Activated T-helper 2 cell treated with anti-CD3 and anti-CD28 coated beads, Interferon-gamma antibody, Interleukin-2, Interleukin-4, amounts not matched to agents 10 μg/mL and 5 μg/mL and 100 μg/mL, durations not matched to agents 14 hours and 24 hours and 36 hours (primary cell): ENCODE measurements at places on chromosomes 1 and 21.

GRCh38 chr1:97989094-97989680, 68.4 kb upstream of the DPYD start:
- no peak overlapping the region for H3K27ac ChIP-seq
- H3K36me3 ChIP-seq: no peaks in the 10 kb centered on the region
- H3K27me3 ChIP-seq: peaks cover 22% of the 10 kb centered on the region

DNA sequence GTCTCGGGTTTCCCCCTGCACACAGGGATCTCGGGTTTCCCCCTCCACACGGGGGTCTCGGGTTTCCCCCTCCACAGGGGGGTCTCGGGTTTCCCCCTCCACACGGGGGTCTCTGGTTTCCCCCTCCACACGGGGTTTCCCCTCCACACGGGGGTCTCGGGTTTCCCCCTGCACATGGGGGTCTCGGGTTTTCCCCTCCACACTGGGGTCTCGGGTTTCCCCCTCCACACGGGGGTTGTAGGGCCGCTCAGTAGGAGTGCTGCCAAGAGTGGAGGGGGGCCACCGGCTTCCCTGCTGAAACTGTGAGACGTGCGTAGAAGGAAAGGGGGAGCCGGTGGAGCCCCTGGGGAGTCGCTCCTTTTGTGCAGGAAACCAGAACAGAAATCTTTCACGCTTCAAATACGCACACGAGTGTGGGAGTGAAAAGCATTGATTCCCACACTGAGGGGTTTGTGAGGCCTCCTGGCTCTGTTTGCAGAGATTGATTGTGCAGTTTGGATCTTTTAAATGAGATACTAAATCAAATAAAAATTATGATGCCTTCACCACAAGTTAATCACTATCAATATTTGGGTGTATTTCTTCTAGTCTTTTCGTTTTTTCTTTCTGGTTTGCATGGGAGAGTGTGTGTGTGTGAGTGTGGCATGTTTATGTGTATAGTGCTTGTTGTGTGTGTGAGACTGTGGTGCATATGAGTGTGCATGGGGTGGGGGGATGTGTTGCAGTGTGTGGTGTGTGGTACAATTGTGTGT, 54.3 kb upstream of the TRAPPC10 start:
- H3K4me3 ChIP-seq: no peak overlapping the region
- H3K27me3 ChIP-seq: no peaks in the 10 kb centered on the region
- peaks cover 33% of the 10 kb centered on the region for H3K36me3 ChIP-seq
- peaks cover 12% of the 10 kb centered on the region for H3K4me1 ChIP-seq

DNA sequence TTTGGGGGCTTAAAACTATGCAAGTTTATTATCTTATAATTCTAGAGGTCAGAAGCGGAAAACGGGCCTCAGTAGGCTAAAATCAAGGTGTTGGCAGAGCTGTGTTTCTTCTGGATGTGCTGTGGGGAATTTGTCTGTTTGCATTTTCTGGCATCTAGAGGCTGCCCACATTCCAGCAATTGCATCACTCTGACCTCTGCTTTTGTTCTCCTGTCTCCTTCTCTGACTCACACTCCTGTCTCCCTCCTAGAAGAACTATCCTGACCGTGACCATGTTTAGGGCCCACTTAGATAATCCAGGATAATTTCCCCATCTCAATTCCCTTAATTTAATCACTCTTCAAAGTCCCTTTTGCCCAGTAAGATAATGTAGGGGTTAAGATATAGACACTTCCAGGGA, 127.4 kb upstream of the DEPDC1 start:
- no peak overlapping the region for H3K27ac ChIP-seq
- H3K36me3 ChIP-seq: no peaks in the 10 kb centered on the region
- no peaks in the 10 kb centered on the region for H3K27me3 ChIP-seq
- H3K4me1 ChIP-seq: no peaks in the 10 kb centered on the region

DNA sequence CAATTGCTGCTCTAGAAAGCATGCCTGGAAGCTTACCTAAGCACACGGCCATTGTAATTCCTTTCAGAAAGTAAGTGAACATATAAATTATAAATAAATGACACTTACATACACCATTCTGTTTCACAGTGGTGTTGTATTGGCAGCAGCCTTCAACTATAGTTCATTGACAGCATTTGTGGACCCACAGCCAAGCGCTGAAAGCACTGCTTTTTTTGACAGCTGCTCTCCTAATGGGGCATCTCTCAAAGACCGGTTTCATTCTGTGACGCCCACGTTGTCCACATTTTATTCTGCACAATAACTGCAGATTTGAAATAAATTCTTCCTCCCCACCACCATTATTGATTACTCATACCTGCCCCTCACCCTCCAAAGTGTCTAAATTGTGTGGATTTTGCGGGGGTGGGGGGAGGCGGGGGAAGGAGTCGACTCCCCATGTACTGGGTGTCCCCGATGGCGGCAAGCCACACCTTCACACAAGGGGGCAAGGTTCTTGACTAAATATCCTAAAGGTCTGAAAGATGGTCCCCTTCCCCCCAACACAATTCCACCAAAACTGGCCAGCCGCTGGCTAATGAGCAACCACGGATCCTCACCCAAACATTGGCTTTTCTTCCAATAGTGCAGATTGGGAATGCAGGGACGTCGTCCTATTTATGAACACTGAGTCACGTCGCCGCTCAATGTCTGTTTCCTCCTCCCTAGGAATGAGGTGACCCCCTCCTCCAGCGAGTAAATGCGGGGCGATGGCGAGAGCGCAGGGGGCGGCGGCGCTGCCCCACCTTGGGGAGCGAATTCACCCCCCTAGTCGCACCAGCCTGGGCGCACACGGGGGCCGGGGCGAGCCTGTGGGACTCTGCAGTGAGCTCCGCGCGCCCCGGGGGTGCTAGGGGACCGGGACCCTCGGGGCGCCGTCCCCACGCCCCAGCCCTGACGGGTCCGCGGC, 960 bp downstream of the RCAN1 start:
- H3K36me3 ChIP-seq: no peaks in the 10 kb centered on the region
- no peak for DNase-seq
- peak overlapping the region; percentile 85 for H3K4me3 ChIP-seq
- H3K27me3 ChIP-seq: peaks cover 19% of the 10 kb centered on the region
- H3K27ac ChIP-seq: peak overlapping the region; percentile 13

GRCh38 chr1:89146721-89147120, 20.8 kb upstream of the GBP2 start:
- H3K27ac ChIP-seq: no peak overlapping the region
- H3K4me1 ChIP-seq: peaks cover 15% of the 10 kb centered on the region
- H3K36me3 ChIP-seq: no peaks in the 10 kb centered on the region
- H3K4me3 ChIP-seq: no peak overlapping the region
- no peak for DNase-seq
- peaks cover 6% of the 10 kb centered on the region for H3K27me3 ChIP-seq

DNA sequence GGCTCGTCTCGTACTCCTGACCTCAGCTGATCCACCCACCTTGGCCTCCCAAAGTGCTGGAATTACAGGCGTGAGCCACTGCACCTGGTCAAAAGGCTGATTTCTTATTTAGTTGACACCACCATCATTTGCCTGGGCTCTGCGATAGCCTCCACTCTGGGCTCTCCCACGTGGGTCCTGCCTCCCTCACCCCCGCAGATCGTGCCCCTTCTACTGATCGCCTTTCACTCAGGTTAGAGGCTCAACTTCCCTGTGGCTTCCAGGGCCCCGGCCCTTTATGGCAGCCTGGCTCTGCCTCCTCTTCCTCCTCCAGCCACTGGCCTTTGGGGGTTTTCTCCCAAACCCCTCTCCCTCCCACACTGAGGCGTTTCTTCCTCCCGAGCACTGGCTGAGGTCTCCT, 2.5 kb upstream of the MFAP2 start:
- H3K4me1 ChIP-seq: no peaks in the 10 kb centered on the region
- no peak overlapping the region for H3K4me3 ChIP-seq
- H3K27ac ChIP-seq: no peak overlapping the region
- DNase-seq: no peak
- peaks cover 3% of the 10 kb centered on the region for H3K36me3 ChIP-seq

- no peaks in the 10 kb centered on the region for H3K4me1 ChIP-seq
- H3K27me3 ChIP-seq: no peaks in the 10 kb centered on the region
- DNase-seq: no peak
- H3K36me3 ChIP-seq: no peaks in the 10 kb centered on the region
- H3K4me3 ChIP-seq: no peak overlapping the region
Observed at GRCh38 chr1:194161591-194161990, 975.2 kb upstream of the B3GALT2 start.

DNA sequence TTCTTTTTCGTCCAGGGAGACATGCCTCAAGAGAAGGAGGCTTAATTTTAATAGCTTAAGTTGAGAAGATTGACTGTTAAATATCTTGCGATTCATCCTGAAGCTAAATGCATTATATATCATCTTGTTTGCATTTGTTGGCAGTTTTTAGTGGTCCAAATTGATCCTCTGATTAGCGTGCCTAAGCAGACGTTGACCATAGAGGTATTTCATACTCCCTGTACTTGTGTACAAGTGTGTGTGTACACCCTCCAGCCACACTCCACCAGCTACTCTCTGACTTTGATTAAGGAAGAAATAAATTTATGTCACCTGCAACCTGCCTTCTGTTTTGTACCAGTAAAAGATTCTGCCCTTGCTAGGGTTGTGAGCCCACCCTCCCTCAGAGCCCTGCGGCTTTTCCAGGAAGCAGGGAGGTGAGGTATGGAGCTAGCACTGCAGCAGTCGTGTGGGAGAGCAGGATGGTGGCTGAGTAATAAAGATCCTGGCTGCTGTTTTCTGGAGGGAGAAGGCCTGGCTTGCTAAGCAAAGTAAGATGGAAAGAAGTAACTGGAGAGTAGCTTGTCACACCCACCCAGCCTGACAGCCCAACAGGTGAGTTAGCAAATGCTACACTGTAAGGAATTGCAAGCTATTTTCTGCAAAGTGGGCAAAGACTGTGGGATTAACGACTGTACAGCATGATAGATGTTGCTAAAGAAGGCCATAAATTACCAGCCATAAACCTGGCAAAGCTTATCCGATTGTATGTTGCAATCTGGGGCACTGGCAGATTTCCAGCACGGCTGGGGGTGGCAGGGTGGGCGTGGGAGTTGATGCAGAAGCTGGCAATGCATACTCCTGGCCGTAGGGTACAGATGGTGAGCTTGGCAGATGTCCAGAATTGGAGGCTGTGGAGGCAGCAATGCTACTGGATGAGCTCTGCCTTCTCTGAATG, 170.2 kb downstream of the TNR start:
- no peaks in the 10 kb centered on the region for H3K36me3 ChIP-seq
- peaks cover 3% of the 10 kb centered on the region for H3K4me1 ChIP-seq
- no peak for DNase-seq
- no peak overlapping the region for H3K4me3 ChIP-seq
- no peak overlapping the region for H3K27ac ChIP-seq
- H3K27me3 ChIP-seq: peaks cover 23% of the 10 kb centered on the region

DNA sequence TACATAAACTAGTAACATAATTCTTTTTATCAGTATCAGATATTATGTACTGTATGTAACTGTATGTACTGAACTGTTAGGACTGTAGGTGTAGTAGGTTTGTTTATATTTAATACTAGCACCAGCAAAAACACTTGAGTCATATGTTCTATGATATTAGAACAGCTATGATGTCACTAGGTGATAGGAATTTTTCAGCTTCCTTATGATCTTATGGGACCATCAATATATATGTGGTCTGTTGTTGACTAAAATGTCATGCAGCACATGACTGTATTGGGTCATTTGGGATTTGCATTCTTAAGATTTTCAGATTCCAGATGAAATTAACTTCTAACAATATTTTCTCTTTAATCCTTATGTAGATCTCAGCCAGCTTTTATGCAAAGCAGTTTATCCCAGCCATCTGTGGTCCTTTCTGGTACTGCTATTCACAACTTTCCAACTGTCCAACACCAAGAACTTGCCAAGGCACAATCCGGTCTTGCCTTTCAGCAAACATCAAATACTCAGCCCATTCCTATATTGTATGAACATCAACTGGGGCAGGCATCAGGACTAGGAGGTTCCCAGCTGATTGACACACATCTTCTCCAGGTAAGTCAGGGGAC, 38.3 kb upstream of the MYOCOS start:
- no peaks in the 10 kb centered on the region for H3K27me3 ChIP-seq
- H3K27ac ChIP-seq: no peak overlapping the region
- no peak for DNase-seq
- no peak overlapping the region for H3K4me3 ChIP-seq
- H3K4me1 ChIP-seq: peaks cover 21% of the 10 kb centered on the region

GRCh38 chr1:150808121-150808520, at the start of gene CTSK:
TSS of gene CTSK (minus strand) at chr1:150808260. CDS start at chr1:150806805, 1,455 bp downstream.
- no peak for DNase-seq
- H3K27ac ChIP-seq: peak within 1 kb of the TSS; percentile 1
- H3K4me1 ChIP-seq: peaks cover 10% of the 10 kb centered on the region
- H3K27me3 ChIP-seq: no peaks in the 10 kb centered on the region
- H3K36me3 ChIP-seq: peaks cover 14% of the 10 kb centered on the region

DNA sequence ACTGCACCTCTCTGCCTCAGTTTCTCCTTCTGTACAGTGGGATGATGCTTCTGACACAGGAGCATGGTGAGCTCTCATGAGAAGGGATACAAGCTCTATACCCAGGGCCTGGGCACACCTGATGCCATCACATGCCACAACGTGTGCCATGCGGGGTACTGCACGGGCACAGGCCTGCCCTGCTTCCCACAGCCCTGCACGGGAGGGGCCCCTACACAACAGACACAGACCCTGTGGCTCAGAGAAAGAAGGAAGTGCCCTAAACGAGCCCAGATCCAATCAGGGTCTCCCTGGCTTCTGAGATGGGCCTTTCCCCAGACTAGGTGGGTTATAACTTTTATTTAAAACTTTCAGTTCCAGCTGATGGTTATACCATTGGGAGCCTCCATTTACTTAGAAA, 24.6 kb downstream of the C2CD2 start:
- no peak overlapping the region for H3K27ac ChIP-seq
- no peaks in the 10 kb centered on the region for H3K27me3 ChIP-seq
- no peak overlapping the region for H3K4me3 ChIP-seq
- peaks cover 41% of the 10 kb centered on the region for H3K4me1 ChIP-seq
- no peak for DNase-seq

- no peak overlapping the region for H3K27ac ChIP-seq
- H3K4me3 ChIP-seq: no peak overlapping the region
- H3K4me1 ChIP-seq: no peaks in the 10 kb centered on the region
- DNase-seq: no peak
- peaks cover 20% of the 10 kb centered on the region for H3K36me3 ChIP-seq
Observed at GRCh38 chr21:44415073-44416025, 40.0 kb upstream of the LRRC3 start.

DNA sequence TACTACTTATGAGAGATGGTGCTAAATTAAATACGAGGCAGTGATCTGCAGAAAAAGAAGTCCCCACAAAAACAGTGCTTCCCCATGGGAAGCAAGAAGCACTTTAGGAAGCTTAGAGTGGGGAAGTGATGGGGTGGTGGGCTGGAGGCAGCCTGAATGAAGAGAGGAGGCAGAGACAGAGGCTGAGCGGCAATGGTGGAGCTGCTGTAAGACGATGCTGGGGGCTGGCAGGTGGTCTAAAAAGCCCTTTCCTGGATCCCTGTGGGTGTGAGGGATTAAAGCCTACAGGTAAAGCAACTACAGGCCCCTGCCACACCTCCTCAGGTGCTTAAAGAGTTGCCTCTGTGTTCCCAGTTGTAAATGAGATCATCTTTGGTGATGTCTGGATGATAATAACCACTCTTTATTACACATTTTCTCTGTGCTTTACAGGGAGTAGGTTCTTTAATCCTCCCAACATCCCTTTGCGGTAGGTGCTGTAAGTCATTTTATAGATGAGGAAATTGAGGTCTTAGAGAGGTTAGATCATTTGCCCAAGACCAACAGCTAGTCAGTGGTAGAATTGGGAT, 39.2 kb downstream of the CNN3 start:
- H3K36me3 ChIP-seq: no peaks in the 10 kb centered on the region
- no peak overlapping the region for H3K27ac ChIP-seq
- H3K27me3 ChIP-seq: no peaks in the 10 kb centered on the region
- H3K4me3 ChIP-seq: no peak overlapping the region
- H3K4me1 ChIP-seq: peaks cover 5% of the 10 kb centered on the region
- DNase-seq: no peak

GRCh38 chr1:181049378-181049777, 15.6 kb downstream of the MR1 start:
- peaks cover 8% of the 10 kb centered on the region for H3K4me1 ChIP-seq
- no peak overlapping the region for H3K27ac ChIP-seq
- no peak for DNase-seq
- no peak overlapping the region for H3K4me3 ChIP-seq
- H3K27me3 ChIP-seq: no peaks in the 10 kb centered on the region
